ENCODE measurements at places on chromosomes 11 and 22. TPM values are rescaled to one million over a fixed set of nuclear protein-coding genes. Genes with fewer than 3 reads are reported as not detected.

GRCh38 chr11:118448294-118448693 is 12.0 kb downstream of the KMT2A start:
- DNase-seq, result no peak

DNA sequence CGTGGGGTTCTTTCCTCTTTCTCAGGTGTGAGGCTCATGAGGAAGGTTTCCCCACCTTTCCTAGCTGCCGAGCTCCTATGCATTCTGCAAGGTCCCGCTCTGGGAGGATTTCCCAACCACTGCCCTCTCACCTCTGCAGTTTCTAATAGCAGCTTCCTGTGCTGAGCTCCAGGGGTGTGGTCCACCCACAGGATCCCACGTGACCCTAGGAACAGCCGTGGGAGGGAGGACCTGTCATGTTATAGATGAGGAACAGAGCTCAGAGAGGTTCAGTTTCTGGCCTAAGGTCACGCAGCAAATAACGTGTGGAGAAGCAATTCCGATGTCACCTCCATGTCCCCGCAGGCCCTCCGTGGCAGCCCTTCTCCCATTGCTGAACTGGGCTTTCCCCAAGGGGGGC is 38.5 kb downstream of the FLRT1 start:
- no peak for DNase-seq

- no peak for DNase-seq
These were observed 46.7 kb downstream of the MEI1 start for GRCh38 chr22:41745968-41746367.

GRCh38 chr22:42544686-42545085 is 9.1 kb upstream of the SERHL2 start:
- DNase-seq, result no peak

DNA sequence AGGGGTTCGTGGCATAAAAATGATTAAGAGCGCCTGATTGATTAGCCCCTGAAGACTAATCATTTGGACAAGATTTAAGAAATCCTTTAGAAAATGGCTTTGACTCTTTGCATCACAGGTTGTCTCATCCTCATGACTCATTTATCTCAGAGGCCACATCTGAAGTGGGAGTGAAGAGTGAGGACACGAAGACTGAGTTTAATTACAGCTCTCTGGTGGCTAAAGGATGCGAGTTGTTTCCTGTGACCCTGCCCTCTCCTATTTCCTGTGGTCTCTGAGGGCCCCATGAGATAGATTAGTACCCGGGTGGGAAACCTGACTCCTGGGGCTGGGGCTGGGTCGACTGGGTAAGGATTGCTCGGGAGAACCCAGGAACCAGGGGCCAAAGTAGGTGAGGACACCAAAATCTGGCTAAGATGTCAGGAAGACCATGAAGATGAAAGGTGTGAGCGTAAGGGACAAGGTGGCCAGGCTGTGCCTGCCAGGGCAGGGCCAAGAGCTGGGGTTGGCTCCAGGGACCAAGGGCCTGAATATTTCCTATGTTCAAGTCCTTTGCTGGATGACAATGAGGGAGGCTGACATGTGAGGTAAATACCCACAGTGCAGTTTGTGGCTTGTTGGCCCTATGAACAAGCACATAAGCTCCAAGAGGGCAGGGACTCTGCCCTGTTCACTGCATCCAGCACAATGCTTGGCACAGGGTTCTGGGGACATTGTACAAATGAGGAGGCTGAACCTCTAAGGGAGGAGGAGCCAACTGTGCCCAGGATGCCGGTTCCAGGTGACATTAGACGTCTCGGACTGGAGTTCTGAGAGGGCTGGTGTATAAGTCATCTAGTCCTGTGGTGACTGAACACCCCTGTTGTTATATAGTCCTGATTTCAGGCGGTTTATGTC is 3.6 kb downstream of the OTOG start:
- DNase-seq, result no peak

DNA sequence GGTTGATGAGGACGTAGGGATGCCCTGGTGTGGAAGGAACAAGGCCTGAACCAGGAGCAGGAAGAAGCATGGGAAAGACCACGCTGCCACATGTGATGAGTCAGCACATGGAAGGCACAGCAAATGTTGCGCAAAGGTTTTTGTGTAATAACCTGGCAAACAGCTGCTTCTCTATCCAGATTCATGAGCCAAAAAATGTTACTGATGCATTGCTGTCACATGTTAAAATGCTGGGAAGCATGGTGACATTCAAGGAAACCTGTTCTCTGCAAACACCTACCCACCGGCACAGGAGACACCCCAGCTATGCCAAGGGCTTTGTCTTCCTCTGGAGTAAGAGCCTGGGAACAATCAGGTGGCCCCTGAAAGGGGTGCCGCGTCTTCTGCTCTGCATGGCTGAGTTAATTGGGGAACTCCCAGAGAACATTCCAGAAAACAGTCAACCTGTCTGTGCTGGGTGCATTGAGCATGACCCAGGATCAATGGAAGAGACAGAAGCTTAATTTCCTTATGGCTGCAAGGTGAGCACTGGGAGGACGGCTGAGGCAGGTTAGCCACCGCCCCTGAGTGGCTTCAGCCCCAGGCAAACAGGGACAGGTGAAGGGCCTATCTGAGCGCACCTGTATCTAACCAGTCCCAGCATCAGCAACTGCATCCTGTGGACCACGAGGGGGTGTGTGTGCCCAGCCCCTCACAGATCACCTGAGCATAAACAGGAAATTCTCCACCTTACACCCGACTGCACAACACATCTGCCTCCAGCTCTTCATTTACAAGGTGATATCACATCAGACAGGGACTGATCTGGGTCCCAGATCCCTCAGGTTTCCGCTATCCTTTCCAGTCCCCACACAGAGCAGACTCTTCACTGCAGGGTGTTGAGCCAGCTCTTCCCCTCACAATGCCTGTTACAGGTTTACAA is 108.4 kb downstream of the GGTLC2 start:
- DNase-seq, result no peak

DNA sequence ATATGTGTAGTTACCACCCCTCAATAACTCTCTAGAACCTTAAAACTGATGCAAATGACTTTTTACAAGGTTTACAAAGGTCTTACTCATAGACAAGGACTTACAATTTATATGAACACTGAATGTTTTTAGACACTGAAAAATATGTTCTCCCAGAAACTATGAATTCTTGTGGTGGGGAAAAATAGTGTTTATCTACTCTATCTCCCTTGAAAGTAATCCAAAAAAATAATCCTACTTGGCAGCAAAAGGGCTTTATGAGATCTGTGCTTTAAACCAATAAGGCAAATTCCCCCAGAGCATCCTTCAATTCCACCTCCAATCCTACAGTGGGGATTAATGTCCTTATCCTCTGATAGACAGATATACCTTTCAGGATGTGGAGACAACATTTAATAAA is 1984.1 kb upstream of the RAG2 start:
- DNase-seq, result no peak

GRCh38 chr22:35842954-35843353 is 125.3 kb downstream of the APOL5 start:
- no peak for DNase-seq

GRCh38 chr11:66999555-66999954 is 23.4 kb upstream of the SYT12 start:
- no peak for DNase-seq

GRCh38 chr11:95503047-95503446 is 272.0 kb upstream of the SESN3 start:
- no peak for DNase-seq

DNA sequence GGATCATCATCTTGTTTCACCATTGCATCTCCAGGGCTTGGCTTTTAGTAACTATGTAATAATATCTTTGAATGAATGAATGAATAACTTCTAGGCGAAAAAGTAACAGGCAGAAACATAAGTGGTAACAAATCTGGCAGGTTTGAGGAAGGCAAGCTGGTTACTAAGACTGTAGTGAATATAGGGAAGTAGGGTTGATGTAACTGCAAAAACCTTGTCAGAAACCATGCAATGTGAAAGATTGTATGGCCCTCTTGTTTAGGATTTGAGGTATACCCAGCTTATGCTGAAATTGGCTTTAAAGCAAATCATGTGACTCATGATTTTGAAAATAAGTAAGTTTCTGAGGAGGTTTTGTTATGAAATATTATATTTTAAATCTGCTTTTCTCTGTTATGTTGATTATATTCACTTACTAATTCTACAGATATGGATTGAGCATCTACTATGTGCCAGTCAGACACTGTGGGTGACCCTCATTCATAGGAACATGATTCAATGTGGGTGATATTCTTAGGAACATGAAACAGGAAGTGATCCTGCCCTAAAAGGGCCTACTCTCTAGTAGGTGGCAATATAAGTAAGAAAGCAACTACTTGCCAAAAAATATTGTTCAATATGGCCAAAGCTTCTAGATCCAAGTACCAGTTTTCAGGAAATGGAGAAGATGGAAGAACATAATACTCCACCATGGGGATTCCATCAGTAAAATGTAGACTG is 115.5 kb upstream of the CCDC90B start:
- no peak for DNase-seq

The SFI1 gene
- total RNA-seq, result 225 TPM

The RCOR2 gene
- not detected for total RNA-seq

DNA sequence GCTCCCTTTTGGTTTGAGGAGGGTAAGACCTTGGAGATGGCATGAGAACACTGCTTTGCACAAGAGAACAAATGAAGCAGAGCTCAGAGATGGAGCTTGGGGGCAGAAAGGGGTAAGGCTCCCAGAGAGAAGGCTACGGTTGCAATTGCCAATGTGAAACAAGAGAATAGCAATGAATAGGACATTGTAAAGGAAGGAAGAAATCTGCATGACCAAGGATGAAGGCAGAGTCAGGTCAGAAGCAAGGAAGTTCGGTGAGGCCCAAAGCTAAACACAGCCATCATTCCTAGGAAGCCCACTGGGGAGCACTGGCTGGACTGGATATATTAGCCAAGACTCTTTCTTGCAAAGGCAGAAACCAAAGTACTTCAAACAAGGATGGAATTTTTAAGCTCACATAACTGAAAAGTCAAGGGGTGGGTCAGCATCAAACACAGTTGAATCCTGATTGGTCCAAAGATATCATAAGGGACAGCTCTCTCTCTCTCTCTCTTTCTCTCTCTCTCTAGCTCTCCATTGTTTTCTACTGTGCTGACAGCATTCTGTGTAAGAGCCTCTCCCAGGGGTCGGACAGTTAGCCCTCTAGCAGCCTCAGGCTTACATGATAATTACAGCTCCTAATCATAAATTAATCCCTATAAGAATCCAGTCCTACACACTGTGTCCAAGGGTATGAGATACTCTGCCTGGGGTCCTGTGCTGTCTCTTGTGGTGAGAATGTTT is 484.3 kb downstream of the SOX6 start:
- no peak for DNase-seq

The CNTN5 gene
- total RNA-seq, result not detected

The ARHGEF12 gene
- total RNA-seq, result 38.4 TPM

The MAPK8IP1 gene
- 21.5 TPM for total RNA-seq

GRCh38 chr11:72236774-72237111 is 7.2 kb downstream of the PHOX2A start:
- DNase-seq, result no peak

The APOL4 gene
- total RNA-seq, result not detected

DNA sequence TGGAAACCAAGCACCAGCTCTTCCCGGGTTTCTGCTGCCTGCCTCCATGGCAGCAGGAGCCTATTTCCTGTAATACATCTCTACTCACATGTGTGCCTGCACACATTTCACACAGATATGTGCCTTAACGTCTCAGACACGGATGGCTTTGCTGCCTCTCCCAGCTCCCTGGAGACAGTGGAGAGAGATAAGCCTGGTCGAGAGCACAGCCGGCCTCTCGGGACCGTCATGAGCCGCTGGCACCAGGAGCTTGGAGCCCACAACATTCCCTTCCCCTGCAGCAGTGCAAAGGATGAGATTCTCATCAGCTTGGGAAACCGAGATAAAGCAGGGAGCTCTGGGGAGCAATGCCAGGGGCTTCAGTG is 587.7 kb downstream of the BRD1 start:
- no peak for DNase-seq

GRCh38 chr11:120057595-120058581 is 80.0 kb downstream of the TRIM29 start:
- DNase-seq, result no peak

DNA sequence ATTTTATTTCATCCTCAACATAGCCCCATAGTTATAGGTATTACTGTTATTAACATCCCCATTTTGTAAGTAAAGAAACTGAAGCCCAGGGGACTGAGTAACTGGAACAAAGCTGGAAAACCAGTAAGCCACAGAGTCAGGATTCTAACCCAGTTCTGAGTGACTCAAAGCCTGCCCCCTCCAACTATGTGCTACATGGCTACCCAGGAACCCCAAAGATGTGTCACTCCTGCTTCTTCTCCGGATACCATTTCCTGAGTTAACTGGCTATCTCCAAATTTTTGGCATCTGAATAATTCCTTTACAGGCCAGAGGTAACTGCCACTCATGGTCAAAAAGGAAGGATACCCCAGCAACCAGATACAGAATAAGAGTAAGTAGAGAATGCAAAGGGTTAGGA is 43.6 kb downstream of the TENM4 start:
- DNase-seq, result no peak

- no peak for DNase-seq
These were observed 107.1 kb downstream of the GAB2 start for GRCh38 chr11:78310500-78310909.

DNA sequence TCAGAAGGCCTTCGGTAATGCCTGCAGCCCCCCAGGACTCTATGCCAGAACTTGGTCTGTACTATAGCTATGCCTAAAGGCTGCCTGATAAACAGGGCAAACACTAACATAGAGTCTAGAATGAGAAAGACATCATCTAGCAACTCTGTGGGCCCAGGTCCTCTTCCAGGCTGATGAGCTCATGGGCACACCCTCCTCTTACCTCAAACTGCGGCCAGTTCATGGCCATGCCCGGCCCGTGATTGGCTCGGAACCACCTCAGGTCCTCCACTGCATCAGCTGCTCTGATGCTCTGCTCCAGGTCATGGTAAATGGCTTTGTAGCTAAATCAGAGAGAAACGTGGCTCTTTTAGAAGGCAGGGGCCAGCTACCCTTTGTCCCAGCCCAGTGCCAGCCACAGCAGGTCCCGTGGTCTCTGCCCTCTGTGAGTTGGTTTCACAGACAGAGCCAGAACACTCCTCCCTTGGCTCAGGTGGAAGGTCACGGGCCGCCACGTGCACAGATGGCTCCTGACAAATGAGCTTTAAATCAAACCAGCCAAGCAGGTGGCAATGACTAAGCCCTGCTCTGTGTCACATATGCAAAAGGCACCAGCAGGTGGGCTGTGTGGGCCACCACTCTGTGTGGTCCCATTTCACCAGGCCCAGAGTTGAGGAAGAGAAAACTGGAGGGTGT is 25.0 kb upstream of the ARFGAP3 start:
- DNase-seq, result no peak

The C11orf86 gene
- not detected for total RNA-seq

Data from natural killer cell (primary cell).